ENCODE measurements at places on chromosomes 3 and 15.

- DNase-seq = peak; percentile 29
These were observed 2.0 kb upstream of the CLDN16 start for GRCh38 chr3:190385731-190386688.

GRCh38 chr3:356952-357351, 160.4 kb downstream of the CHL1 start:
- no peak for DNase-seq

DNA sequence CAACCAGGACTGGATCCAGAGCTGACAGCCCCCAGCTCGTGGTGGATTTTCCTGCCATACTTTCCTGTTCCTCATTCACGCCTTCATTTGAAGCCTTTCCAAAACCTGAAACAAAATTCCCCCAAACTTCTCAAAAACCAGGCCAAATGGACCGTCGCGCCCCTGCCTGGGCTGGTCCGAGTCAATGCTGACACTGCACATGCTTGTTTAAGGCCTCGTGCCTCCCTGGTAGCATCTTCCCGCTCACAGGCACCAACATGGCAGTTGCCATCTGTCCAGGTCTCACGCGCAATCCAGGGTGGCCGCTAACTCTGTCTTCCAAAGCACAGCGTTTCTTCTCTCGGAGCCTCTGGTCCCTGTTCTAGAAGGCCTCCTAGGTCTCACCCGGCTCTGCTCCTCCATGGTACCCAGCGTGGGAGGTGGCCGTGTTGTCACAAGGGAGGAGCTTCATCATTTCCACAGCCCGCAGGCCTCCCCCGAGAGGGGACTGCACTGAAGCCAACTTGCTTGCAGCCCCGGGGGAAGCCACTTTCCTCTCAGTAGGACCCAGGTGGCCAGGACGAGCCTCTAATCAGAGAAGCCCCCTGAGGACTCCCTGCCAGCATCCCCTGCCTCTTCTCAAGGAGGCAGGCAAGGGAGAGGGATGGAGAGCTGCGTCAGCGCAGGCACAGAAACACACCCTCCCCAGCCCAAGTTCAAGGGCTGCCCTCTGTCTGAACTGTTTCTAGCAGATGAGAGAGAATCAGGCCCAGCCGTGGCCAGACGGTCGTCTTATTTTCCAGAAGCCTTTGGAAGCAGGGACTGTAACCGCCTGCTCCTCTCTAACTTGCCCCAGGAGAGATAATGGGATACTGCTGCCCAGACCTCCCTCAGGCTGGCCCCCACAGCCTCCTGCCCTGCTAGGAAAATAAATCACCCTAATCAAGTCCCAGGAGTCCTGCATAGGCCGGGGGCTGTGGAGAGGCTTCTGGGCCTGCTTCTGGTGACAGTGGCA, 152.8 kb upstream of the TLE3 start:
- DNase-seq = peak; percentile 72

DNA sequence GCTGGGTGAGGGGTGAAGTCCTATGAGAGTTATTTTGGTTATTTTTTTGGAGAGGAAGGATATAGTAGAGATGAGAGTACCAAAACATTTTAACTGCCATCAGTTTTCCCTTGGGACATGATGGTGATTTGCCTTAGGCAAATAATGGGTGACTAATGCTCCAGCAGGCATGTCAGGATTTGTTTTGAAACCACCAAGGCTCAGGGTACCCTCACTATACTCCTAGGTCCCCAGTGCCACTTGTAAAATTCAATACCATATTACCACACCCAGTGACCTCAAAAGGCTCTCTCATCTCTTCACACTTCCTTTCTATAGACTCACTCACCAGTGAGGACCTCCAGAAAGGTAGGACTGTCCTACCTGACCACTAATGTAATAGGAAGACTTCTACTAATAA, 83.6 kb downstream of the WDR72 start:
- DNase-seq = no peak

DNA sequence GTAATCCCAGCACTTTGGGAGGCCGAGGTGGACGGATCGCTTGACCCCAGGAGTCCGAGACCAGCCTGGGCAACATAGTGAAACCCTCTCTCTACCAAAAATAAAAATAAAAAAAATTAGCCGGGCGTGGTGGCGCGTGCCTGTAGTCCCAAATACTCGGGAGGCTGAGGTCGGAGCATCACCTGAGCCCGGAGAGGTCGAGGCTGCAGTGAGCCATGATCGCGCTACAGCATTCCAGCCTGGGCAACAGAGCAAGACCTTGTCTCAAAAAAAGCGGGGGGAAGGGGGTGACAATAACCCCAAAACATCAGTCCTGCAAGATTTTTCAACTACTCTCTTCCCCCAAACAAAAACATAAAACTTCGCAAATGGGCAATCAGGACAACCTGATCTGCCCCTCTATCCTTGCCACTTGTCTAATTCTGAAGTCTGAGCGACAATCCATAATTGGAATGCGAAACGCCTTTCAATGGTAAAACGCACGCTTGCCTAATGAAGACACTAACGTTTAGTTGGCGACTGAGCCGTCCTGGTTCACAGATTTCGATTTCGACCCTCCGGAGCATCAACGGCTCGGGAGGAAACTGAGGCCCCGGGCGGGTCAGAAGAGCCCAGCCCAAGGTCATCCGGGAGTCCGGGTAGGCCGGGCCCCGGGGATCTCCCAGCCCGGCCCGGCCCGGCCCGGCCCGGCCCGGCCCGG, 868 bp downstream of the BTBD1 start:
- DNase-seq = no peak
